ENCODE measurements at places on chromosomes 16 and 17.

- no peak for DNase-seq
These were observed 605 bp downstream of the NLRP1 start for GRCh38 chr17:5583426-5584382.

DNA sequence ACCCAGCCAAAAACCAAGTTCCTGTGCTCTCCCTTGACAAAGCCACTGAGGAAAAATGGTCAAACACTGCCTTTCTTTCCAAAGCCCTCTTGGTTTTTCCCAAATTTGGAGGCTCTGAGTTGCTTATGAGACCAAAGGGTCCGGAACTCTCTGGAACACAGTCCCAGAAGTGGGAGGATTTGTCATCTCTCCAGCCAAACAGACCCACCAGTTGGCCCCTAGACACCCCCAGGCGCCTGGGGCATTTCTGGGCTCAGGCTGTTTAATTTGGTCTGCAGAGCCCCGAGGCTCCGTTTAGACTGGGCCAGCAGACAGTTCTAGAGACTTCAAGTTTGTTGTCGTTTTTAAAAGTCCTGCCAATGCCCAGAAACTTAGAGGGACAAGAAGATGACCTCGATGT lies 239.1 kb downstream of the SEC14L1 start:
- DNase-seq: no peak

DNA sequence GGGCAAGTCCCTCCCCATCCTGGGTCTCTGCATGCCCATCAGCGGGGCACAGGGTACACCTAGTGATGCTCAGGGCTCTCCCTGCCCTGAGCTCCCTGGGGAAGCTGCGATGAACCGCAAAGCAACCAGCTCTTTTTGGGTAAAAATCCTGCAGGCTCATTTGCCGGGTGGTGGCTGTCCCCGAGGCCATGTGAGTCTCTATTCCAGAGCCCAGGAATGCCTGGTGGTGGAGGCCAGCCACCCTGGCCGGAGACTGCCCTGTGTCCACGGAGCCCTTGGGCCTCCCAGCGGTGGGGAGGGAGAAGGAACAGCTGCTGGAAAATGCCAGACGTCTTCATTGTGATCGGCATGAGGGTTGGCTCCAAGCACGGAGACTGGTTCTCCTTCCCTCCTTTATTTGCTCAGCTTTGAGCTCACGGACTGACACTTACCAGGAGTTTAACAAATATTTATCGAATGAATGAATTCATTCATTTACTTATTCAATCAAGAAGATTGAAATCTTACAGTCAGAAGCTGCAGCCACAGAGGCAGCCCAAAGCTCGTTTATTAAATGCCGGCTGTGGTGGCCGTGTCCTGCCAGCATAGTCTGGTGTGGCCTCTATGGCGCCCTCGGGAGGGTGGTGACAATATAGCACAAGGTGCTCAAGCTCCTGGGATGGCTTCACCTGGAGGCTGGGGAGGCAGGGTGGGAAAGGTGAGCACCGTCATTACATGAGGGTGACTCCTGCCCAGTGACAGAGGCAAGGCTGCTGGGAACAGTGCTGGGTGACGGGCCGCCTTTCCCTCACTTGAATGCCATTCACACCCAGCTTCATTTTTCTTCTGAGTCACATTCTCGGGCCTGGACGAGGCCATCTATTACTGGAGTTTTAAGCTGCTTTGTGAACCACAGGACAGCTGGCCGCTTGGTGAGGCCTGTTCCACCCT lies 31.1 kb upstream of the JPH3 start:
- no peak for DNase-seq

GRCh38 chr17:14745541-14745940 lies 444.7 kb downstream of the HS3ST3B1 start:
- DNase-seq: no peak

- DNase-seq: no peak
These were observed 56.1 kb downstream of the ARSG start for GRCh38 chr17:68347380-68347779.

- no peak for DNase-seq
These were observed 1.2 kb upstream of the KRT17 start for GRCh38 chr17:41625602-41626001.

DNA sequence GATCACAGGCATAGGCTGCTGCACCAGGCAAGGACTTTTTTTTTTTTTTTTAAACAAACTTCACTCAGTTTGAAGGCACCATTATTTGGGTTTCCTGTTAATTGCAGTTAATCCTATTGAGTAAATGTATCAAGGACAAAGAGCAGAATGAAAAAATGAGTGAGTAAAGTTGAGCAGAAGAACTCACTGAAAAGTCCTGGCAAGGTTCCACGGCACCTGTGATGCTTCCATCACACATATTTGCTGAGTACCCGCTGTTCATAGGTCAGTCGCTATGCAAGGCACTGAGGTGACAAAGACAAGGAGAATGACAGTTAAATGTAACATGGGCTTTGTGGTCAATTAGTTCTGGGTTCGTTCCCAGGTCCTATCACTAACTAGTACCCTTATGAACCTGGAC lies 670.0 kb downstream of the MAF start:
- DNase-seq: no peak

DNA sequence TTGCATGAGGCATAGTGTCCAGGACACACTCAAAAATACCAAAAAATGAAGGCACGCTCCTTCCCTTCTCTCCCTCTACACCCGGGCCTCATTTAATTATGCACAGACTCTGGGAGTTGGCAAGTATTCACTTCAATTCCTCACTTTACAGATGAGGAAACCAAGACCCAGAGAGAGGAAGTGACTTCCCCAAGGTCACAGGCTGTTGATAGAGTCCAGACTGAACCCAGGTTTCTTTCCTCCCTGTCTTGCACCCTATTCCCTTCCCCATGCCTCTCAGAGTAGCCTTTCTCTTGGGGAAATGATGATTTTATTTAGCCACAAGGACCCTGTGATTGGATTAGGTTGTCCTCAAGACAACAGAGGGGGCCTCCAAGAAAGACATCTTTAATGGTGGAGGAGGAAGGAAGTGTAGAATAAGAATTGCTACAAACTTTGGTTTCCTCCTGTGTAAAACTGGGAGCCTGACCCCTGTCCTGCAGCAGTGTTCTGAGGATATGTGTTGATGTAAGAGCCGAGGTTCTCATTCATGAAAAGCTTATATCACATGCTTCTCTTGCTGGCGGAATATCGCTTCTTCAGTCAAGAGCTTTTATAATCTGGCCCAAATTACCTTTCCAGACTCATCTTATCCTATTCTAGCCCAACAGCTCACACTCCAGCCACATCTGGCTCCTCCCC lies 48.8 kb upstream of the SIAH1 start:
- no peak for DNase-seq

GRCh38 chr17:15967706-15968399 lies 22.9 kb downstream of the ADORA2B start:
- DNase-seq: no peak

DNA sequence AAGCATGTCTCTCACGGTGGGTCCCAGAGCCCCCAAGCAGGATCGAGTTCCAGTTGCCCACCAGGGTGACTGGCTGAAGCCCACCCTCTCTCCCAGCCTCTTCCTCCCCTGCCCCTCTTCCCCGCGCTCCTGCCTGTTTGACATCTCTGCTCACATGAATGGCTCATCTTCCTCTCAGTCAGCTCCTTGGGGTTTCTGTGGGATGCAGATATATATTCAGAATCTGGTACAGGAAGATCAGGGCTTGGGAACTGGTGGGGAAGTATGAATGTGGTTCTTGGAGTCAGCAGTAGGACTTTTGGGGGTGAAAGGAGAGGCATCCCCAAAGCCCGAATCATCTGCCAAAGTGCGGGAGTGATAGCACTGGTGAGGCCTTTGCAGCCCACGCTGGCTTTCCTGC lies 158.9 kb upstream of the CIBAR2 start:
- no peak for DNase-seq

GRCh38 chr16:87163637-87164036 lies 153.6 kb downstream of the C16orf95 start:
- no peak for DNase-seq

DNA sequence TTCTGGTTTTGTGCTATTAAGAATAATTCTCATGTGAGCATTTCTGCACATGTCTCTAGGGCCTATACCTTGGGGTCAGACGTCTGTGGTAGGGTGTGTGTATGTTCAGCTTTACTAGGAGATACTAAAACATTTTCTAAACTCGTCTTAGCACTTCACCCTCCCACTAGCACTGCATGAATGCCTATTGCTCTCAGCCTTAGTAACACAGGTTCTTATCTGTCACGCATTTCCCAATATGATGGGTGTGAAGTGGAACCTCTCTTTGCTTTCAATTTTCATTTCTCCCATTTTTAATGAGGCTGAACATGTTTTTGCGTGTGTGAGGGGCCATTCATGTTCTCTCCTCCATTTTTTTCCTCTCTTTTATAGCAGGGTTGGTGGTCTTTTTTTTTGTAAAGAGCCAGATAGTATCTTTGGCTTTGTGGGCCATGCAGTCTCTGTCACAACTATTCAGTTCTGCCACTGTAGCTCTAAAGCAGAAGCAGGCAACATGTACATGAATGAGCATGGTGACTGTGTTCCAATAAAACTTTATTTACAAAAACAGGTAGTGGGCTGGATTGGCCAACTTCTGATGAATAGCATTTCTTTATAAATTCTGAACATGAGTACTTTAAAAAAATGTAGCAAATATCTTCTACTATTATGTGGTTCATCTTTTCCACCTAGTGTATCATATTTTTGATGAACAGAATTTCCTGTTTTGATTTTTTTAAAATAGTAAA lies 354.0 kb downstream of the XYLT1 start:
- no peak for DNase-seq

- DNase-seq: peak; percentile 39
These were observed 17.2 kb downstream of the SREBF1 start for GRCh38 chr17:17819561-17819995.

DNA sequence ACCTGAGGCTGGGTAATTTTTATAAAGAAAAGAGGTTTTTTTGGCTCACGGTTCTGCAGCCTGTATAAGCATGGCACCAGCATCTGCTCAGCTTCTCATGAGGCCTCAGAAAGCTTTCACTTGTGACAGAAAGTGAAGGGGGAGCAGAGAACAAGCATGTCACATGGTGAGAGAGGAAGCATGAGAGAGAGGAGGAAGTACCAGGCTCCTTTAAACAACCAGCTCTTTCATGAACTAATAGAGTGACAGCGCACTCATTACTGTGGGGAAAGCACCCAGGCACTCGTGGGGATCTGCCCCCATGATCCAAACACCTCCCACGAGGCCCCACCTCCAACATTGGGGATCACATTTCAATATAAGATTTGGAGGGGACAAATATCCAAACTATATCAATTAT lies 86.8 kb downstream of the USP32 start:
- no peak for DNase-seq

DNA sequence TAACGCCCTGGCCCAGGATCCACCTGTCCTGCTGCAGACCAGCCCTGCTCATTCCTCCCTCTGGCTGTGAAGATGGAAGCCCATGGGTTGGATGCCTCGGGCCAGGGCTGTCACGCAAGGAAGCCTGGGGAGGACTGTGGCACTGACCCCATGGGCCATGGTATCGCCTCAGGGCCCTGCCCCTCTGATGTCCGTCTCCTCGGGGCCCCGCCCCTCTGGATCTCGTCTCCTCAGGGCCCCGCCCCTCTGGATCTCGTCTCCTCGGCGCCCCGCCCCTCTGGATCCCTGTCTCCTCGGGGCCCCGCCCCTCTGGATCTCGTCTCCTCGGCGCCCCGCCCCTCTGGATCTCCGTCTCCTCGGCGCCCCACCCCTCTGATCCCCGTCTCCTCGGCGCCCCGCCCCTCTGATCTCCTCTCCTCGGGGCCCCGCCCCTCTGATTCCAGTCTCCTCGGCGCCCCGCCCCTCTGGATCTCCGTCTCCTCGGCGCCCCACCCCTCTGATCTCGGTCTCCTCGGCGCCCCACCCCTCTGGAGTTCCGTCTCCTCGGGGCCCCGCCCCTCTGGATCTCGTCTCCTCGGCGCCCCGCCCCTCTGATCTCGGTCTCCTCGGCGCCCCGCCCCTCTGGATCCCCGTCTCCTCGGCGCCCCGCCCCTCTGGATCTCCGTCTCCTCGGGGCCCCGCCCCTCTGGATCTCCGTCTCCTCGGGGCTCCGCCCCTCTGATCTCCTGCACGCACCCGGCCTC lies 24.0 kb downstream of the METRNL start:
- DNase-seq: no peak

- DNase-seq: no peak
These were observed 30.9 kb downstream of the HOXB1 start for GRCh38 chr17:48499735-48500434.

DNA sequence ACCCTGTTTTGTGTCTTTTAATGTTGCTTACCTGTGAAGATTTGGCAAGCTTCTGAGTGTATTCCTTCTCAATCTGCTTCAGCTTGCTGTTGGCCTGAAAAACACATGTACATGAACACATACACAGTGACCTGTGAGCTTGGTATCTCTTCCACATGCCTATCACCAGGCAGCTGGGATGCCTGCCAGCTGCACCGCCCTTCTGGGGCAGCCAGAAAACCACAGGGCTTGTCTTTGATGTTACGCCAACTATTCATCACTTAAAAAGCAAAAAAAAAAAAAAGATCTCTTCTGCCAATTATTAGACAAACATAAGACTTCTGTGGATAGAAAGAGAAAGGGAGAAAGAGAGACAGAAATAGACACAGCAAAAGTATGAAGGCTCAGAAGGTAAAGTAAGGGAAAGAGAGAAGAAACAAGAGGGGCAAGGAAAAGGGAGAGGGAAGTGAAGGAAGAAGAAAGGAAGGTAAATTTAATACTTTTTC lies 189.2 kb upstream of the AXIN2 start:
- peak; percentile 36 for DNase-seq

DNA sequence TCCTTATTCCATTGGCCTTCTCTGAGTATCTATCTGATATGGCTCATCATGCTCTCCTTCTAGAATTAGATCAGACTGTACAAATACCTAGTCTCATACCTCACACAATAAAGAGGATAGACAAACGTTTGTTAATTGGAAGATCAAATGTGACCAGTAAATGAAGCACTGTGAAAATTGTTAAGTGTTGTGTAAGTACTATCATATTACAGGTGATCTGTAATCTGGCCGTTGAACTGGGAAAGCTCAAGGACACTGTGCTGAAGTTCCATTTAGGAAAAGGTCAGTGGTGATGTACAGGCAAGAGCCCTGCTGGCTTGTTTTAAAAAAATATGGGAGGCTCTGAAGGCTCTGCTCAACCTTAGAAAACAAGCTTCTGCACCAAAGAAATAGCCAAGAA lies 38.5 kb upstream of the CORO6 start:
- no peak for DNase-seq

DNA sequence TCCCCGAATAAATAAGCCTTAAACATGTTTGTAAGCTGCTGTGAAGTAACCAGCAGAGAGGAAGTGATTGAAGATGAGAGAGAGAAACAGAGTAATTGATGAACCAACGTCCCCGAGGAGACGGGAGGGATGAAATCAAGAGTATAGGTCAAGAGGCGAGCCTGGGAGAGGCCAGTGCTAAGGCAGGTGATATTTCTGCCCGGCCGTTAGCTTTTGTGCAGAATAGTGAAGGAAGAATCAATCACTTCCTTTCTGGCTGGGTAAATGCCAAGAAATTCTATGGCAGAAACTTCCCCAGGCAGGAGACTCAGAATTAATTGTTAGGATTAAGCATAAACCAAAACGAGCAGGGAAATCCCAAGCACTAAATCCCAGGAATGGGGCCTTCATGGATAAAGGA lies 273.8 kb downstream of the CDH13 start:
- DNase-seq: no peak

DNA sequence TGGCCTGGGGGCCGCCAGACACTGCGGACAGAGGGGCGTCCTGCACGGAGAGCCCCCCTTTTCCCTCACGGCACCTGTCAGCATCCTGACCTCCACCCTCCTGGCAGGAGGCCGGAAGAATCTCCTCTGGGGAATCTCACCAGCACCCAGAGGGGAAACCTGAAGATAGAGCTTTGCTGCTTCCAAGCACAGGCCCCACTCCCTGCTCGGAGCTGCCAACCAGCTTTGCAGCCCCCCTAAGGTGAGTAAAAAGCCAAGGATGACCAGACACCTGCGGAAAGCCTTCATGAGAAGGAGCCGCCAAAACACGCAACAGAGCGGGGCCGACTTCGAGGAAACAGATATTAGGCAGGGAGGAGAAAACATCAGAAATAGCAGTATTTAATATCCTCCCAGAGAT lies 3.4 kb upstream of the RBFOX3 start:
- DNase-seq: no peak

Measured in activated T-cell treated with anti-CD3 and anti-CD28 coated beads for 1 hour (primary cell).